ENCODE measurements at places on chromosomes 11 and 22. TPM values are rescaled to one million over a fixed set of nuclear protein-coding genes. Genes with fewer than 3 reads are reported as not detected.

GRCh38 chr22:50731811-50732624 lies 6.0 kb upstream of the ACR start:
- peak; percentile 9 for DNase-seq

DNA sequence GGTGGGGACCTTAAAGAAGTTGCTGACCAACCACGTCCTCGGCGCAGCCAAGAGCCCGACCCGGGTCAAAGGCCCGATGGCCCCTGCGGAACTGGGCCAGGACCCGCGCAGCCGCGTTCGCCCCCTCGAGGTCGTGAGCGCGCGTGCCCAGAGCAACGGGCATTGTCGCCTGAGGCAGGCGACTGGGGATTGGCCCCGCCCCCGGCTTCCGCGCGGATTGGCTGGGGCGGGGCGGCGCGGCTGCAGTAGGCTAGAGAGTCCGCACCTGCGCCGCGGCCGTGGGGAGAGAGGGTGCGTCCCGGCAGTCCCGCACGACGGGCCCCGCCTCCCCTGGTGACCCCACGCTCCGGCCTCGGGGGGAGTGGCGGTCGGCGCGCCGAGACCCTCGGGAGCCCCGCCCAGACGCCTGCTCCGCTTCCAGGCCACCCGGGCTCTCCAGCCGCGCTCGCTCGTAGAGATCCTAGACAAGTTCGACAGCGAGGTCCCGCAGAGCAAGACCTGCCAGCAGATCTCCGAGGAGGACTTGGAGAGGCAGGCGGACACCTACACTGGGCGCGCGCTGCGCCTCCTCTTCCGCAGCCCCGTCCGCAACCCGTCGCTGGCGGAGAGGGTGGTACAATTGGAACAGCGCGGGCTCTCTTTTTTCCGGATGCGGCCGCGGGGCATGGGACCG lies 8.3 kb upstream of the PPIL2 start:
- DNase-seq = peak; percentile 65

GRCh38 chr11:22728600-22729389 lies 62.4 kb downstream of the GAS2 start:
- DNase-seq = no peak

DNA sequence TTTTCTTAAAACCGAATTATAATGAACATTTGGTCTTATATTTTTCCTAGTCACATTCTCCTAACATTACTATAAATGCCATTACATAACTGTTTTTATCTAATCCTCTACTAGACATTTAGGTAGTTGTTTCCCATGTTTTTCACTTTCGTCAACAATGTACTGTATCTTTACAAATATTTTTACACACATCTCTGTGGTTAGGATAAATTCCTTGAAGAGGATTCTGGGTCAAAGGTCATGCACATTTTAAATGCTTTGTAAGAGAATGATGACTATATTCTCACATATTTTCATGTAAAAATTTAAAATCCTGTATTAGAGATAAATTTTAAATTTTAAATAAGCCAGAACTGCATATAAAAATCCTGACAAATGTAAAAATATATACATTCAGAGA lies 61.3 kb upstream of the CLNS1A start:
- no peak for DNase-seq

DNA sequence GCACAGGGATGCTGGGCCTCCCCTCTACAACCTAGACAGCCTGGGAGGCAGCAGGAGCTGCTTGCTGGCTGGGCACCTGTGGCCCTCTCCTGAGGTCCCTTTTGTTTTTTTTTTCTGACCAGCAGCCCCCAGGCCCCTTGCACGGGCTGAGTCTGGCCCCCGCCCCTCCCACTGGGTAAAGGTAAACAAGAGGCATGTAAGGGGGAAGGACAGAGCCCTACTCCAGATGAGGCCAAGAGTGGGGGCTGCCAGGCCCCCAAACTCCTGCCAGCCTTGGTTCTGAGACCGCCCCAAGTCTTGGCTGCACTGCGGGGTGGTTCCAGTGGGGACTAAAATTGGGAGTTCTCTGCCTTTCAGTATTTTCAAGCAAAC lies 9.2 kb downstream of the PLXNB2 start:
- DNase-seq = no peak

DNA sequence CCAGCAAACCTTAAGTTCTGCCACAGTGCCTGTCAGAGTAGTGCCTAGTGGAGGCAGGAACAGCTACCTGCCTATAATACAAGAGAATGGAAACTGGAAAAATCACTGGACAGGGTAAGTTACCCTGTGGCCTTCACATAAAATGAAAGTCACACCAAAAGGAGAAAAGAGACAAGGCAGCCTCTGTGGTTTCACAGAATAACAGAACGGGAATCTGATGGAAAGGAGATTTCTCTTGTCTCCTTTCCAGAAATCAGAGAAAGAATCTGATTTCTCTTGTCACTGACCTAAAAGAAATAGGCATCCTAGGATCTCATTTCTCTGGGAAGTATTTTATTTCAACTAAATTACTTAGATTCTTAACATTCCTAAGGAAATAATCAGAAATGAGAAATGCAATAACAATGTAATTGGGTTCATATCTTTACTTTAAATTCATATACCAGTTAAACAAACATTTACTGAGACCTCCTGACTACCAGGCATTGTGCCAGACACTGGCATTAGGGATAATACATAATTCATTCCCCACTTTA lies 41.6 kb downstream of the PRCP start:
- DNase-seq = no peak

- DNase-seq = no peak
These were observed 190.9 kb downstream of the KIRREL3 start for GRCh38 chr11:126809514-126810289.

DNA sequence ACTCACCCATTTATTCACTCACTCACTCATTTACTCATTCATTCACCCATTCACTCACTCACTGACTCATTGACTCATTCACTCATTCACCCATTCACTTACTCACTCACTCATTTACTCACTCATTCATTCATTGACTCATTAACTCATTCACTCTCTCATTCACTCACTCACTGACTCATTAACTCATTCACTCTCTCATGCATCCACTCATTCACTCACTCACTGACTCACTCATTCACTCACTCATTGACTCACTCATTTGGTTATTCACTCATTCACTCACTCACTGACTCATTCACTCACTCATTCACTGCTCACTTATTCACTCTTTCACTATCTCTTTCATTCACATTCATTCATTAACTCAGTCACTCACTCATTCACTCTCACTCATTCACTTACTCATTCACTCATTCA lies 2.5 kb upstream of the MUC5AC start:
- no peak for DNase-seq

Gene LZTR1
- 51.9 TPM for total RNA-seq

Gene CD248
- 53.5 TPM for total RNA-seq

Gene CDC42EP1
- total RNA-seq = 77.0 TPM

Gene SERPINH1
- total RNA-seq = 585 TPM

Gene SELENOM
- total RNA-seq = 156 TPM

All from lung (tissue), 17 donors.